ENCODE measurements at places on chromosomes 7 and 10.

DNA sequence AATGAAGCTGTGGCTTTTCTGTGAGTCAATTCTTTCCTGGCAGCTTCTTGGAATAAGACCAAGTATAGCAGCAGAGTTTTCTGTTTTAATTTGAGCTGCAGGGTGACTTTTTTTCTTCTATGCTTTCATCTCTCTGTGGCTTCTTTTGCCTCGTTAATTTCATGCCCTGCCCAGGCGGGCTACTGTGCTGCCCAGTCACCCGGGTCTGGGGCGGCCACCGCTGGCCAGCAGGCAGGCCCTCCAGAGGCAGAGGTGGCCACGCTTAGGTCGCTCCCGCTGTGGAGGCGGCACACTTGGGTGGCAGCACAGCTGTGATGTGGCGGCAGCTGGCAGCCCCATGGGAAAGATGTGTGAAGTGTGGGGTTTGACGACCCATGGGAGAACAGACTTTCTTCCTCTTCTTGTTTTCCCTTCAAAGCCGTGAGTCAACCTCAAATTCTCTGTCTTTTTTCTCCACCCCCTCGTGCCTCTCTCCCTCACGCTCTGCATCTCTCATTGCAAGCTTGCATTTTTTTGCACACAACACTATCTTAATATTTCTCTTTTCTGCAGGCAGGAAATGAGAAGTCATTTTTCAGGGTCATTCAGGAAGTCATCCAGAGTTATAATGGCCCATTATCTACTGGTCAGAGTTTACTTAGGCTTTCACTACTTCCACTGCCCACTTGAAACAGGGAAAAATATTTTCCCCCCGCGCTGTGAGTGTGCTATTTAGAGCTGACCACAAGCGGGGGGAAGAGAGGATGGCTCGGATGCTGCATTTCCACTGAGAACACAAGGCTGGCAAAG is 67.8 kb downstream of the EGFR start:
- no peak for DNase-seq

DNA sequence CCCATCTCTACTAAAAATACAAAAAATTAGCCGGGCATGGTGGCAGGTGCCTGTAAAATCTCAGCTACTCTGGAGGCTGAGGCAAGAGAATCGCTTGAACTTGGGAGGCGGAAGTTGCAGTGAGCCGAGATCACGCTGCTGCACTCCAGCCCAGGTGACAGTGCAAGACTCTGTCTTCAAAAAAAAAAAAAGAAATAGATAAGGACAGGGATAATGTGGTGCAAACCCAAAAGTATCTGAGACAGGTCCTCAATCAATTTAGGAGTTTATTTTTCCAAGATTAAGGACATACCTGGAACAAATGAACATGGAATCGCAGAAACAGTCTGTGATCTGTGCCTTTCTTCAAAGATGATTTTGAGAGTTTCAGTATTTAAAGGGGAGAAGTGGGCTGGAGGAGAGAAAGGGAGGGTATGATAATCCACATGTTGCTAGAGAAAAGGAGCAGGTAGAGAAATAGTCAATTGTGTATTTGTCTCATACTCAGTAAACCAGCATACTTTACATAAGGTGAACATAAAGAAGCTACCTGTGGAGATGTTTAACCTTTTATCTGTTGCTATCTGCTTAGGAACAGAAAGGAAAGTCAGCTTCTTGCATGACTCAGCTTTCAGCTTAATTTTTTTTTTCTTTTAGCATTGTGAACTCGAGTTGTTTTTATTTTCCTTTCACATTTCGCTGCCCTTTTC is 4.9 kb upstream of the MTPN start:
- DNase-seq: no peak

DNA sequence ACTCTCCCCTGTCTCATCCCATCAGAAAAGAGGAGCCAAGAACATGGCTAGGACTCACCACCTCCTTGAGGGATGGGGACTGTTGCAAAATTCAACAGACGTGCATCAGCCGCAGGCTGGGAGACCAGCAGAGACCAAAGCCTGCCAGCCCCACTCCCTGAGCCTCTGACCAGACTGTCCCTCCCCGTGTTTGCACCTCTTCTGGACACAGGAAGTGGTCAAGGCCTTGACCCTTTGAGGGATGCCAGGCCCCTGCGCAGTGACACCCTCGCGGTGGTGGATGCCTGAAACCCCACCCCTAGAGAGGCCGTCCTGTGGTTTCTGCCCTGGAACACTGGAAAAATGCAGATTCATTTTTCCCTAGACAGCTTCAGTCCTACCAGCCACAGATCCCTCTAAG is 128.4 kb upstream of the TCF7L2 start:
- DNase-seq: no peak

- DNase-seq: no peak
Measured at GRCh38 chr7:22295402-22296264, 61.3 kb downstream of the RAPGEF5 start.

- DNase-seq: peak; percentile 80
Measured at GRCh38 chr7:1412322-1413261, 46.7 kb downstream of the MICALL2 start.

DNA sequence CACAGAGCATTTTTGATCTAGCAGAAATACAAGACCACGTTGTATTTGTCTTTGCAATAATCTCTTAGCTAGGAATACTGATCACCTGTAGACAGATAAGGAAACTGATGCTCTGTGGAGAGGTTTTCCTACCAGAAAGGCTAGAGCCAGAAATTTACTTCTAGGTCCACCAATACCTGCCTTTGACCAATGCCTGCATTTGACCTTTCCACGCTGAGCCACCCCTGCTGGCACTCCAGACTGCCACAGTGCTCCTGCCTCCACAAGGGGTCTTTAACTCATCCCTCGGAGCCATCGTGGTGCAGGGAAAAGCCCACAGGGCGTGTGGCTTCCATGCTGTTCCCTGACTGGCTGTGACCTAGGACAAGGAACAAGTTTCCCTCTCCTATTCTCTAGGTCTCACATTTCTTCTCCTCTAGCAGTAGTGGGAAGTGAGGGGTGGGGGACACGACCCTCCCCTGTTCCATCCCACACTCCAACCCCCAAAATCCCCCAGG is 1.5 kb upstream of the ELN start:
- DNase-seq: no peak

DNA sequence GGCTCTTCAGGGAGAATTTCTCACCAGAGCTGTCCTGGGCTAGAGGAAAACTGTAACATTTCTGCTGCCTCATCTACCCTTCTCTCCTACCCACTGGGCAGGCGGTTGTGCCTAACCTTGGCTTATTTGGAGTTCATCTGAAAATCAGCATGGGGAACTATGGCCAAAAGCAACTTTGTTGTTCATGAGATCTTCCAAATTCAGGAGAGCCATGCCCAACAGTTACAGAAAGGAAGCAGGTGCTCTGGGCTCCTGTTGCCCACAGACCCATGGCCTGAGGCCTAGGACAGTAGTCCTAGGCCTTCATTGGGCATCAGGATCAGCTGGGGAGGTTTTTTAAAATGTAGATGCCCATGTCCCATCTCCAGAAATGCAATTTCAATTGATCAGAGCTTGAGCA is 85.2 kb downstream of the GRID1 start:
- no peak for DNase-seq

DNA sequence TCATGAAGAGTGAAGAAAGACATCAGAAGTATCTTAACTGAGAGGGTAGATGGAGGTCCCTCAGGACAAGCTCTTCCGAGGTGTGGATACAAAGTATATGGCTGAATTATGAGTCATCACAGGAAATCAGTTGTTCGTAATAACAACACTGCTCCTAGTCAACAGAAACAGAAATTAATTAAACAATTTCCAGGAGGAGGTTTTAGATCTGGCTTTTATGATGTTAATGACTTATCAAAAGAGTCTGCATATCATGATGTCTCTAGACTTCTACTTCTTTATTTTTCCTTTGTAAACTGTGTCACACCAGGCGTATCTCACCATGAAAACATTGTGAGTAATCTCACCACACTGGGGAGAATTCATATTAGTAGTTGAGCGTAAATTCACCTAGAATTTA is 31.2 kb downstream of the OSBPL3 start:
- no peak for DNase-seq

DNA sequence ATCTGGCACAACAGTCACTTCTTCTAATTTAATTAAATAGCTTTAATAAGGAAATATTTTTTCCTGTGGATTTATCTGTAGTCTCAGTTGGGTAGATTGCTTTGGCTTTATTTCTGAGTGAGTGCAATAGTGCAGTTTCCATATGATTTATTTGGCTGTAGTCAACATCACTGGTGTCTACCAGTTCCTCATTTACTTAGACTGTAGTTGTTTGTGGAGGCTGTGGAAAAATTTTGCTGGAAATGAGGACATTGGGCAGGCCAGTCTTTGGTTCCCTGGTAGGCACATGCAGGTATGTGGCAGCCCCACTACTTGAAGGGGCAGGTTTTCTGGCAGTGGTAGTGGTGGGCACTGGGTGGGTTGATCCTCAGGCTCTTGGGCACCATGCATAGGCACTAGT is 15.5 kb downstream of the TAS2R40 start:
- no peak for DNase-seq

GRCh38 chr7:99308461-99309074 is 17.1 kb upstream of the ARPC1A start:
- DNase-seq: no peak

- no peak for DNase-seq
Measured at GRCh38 chr10:61793760-61794703, 107.5 kb upstream of the ARID5B start.

- no peak for DNase-seq
Measured at GRCh38 chr7:47170516-47170915, 411.4 kb downstream of the TNS3 start.

GRCh38 chr7:26034391-26034790 is 117.6 kb upstream of the NFE2L3 start:
- no peak for DNase-seq

- no peak for DNase-seq
Measured at GRCh38 chr7:146636581-146636980, 520.0 kb downstream of the CNTNAP2 start.

GRCh38 chr10:48192881-48193450 is 81.5 kb downstream of the FRMPD2 start:
- no peak for DNase-seq

DNA sequence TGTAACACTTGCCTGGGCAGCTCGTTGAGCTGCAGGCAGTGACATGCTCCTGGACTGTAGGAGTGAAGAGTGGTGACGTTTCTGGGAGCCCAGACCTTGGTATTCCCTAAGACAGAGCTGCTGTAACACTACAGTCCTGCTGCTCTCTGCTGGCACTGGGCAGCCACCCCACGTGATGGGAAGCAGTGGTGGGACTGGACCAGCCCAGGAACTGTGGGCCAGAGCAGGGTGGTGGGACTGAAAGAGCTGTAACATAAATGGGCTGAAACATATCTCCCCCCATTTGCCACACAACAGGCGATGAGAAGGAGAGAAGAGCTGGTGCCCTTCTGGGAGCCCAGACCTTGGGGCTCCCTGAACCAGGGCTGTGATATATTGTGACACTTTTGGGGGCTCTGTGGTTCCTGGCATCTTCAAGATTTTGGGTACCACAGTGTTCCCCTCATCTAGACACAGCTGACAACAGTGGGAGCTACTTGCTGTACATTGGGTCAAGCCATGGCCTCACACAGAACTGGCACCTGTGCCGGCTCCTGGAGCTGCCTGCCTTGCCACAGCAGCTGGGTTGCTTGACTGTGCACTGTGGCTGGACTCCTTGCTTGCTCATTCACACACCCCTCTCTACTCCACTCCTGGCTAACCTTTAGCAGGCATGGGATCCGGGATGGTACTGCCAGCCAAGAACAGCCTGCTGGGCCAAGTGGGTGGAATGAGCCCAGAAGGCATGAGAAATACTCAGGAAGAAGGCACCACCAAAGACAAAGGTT is 161.3 kb upstream of the PCDH15 start:
- DNase-seq: no peak

- no peak for DNase-seq
Measured at GRCh38 chr7:128110641-128111364, 79.6 kb upstream of the LRRC4 start.
